Activated naive CD4-positive, alpha-beta T cell (primary cell): ENCODE measurements at places on chromosomes 2 and 18.
A peak's percentile ranks its signal among the peaks of the same experiment; 100 is the strongest.

DNA sequence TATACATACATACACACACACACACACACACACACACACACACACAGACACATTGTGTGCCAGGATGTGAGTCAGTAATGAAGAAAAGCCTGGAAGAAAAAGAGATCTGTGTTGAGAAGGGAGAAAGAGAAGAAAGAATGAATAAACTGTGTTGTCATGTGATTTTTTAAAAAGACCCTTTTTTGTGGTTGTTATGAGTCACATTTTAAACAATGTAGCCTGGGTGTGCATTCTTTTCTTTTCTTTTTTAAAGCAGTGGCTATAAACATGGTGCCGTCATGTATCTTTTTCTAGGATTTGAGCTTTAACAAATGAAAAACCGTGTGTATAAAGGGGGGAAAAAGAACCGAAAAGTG, 87.2 kb downstream of the NRP2 start:
- no peak for DNase-seq

GRCh38 chr2:37376421-37377186, 32.2 kb downstream of the QPCT start:
- no peak for DNase-seq

DNA sequence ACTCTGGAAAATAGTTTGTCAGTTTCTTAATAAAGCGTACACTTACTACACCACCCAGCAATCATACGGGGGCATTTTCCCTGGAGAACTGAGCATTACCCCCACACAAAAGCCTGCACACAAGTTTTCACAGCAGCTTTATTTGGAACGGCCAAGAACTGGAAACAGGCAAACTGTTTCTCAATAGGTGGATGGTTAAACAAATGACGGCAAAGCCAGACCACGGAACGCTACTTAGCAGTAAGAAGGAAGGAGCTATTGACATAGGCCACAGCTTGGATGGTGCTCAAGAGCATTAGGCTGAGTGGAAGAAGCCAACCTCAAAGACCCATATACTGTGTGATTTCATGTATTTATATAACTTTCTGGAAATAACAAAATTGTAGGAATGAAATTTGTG, 9.0 kb downstream of the MALL start:
- DNase-seq = no peak

GRCh38 chr18:58211510-58211909, 167.5 kb downstream of the NEDD4L start:
- no peak for DNase-seq

GRCh38 chr18:3061581-3062312, 48.8 kb upstream of the LPIN2 start:
- DNase-seq = no peak

- no peak for DNase-seq
Measured at GRCh38 chr2:9249020-9249800, 42.6 kb downstream of the ASAP2 start.

DNA sequence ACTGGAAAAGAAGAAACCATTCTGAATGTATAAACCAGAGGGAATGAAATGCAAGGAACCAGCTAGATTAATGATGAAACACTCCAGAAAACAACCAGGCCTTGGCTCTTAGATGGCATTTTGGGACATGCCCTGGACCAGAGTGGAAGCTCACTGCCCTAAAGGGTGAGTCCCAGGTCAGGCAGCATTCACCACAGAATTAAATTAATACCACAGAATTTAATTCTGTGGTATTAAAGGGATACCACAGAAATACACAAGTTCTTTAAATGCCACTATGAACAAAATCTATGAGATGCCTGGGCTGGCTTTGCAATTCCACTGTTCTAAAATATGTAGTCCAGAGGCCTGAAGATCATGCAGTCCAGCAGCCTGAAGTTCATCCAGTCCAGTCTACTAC, 122.3 kb upstream of the KYNU start:
- no peak for DNase-seq

DNA sequence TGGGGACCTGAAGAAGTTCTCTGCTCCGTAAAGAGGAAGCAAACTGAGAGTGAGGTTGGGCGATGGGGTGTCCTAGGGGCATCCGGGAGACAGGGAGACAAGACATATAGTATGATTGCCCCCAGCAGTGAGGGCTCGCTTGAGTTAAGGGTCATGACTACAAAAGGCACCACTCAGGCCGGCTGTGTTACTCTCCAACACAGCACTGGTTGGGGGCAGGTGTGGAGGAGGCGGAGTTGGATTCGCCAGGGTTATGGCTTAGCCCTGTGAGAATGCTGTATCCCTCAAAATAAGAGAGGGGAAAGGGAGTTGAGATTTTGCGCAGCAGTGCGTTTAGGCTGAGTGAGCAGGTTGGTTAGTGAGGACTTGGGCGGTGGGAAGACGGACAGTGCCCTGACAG, 12.0 kb downstream of the DYSF start:
- DNase-seq = no peak

- no peak for DNase-seq
Measured at GRCh38 chr18:35355140-35355618, 11.0 kb upstream of the ZNF24 start.

- DNase-seq = no peak
Measured at GRCh38 chr18:78595453-78595852, 384.2 kb upstream of the SALL3 start.

- peak; percentile 25 for DNase-seq
Measured at GRCh38 chr2:205660521-205661124, 21.7 kb upstream of the NRP2 start.

GRCh38 chr18:59570796-59571195, 126.4 kb downstream of the CCBE1 start:
- no peak for DNase-seq

DNA sequence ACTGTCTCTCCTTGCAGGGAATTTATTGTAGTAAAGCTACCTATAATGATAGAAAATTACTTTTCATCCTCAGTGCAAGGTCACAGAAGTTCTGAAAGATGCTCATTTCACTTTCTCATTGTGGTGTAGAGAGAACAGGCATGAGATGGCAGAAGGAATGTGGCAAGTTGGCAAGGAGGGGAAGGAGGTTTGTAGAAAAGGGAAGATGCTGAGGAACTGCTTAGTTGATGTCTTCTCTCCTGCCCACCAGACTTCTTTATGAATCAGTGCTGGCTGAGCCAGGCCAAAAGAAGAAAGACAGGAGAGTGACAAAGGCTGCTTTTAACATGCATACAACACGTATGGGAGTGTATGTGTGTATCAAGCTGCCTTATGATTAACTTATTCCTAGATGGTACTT, 164.4 kb downstream of the PRPF40A start:
- DNase-seq = no peak

GRCh38 chr18:12296087-12296403, 12.0 kb upstream of the TUBB6 start:
- no peak for DNase-seq

DNA sequence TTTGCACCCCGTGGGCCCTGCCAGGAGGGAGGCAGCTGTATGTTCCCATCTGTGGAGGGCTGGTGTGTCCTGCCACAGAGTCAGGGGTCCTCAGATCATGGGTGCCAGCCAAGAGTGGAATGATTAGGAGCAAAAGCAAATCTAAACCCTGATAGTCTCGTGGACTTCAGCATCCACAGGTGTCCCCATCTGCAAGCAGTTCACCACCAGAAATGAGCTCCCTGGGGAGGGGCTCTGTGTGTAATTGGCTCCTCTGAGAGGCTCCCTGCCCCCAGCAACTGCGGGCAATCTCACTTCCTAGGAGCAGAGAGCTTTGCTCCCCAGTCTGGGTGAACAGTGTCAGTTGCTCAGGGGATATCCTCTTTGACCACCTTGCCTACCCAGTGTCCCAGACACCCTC, 78.1 kb downstream of the HNRNPLL start:
- DNase-seq = no peak

DNA sequence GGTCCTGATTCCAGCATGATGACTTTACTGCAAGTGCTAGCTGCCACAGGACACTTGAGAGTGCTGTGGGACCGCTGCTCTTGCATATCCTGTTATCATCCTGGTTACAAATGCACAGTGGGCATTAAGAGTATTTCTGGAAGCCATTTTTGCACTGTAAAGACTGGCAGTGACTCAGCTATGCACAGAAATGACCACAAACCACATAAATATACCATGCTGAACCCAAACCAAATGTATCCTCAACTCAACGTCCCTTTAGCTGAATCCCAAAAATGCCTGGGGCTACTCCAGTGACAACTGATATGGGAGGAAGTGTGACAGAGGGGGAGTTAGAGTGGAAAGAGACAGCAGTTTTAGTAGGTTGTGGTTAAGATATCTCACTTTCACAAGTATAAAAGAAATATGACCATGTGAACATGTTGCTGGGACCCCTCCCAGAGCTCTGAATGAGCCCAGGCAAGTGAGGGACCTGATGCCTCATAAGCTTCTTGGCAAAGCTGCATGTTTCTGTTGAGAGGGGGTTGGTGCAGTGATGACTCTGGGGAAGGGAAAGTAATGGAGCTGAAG, 37.3 kb downstream of the RHBDD1 start:
- no peak for DNase-seq

DNA sequence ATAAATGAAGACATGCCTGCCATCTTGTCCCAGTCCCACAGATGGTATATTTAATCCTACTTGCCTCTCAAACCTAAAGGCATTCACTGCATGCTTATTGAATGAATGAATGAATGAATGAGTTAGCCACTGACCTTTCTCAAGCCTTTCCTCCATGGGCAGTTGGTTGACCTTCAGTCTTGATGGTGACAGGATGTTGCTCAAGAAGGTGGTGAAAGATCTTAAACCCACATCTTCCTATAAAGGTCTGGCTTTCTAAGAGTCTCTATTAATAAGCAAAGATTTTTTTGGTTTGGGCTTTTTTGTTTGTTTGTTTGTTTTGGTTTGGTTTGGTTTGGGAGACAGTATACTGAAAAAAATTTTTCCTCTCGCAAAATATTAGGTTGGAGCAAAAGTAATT, 41.7 kb downstream of the KIAA2012 start:
- no peak for DNase-seq

DNA sequence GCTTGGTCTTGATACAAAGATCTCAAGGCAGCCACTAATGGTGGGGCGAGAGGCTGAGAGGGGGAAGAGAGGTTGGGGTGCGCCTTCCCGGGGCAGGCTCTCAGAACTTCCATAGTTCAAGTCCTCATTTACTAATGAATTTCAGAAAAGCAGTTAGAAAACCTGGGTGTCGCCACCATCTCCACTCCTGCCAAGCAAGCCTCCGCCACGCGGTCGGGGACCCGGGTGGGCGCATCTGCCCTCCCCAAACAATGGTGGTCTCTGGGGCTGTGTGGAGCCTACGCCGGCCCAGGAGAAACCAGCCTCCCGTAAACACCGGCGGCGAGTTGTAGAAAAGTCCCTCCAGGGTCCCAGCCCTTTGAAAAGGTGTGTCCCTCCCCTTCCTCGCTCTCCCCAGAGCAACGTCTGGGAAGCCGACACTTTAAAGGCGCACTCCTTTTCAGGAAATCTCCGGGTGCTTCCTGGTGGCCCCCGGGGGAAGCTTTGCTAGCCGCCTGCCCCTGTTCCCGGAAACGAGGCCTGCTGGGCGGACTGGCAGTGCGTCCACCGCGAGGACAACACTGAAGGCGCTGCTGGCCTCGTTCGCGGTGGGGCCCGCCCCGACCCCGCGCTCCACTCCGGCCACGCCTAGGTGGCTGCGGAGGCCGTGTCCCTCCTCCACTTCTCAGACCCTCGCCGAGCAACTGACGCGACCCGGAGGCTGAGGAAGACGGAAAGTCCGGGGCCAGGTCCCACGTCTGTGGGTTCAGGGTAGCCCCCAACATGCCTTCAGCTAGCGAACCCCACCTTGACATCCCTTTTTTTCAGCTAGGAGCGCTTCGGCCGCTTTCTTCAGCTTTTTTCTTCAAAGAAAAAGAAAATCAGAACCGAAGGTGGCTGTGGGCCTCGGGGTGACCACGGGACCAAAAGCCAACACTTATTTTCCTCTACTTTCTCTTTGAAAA, 16.8 kb downstream of the EVX2 start:
- DNase-seq = no peak

- DNase-seq = no peak
Measured at GRCh38 chr2:182826064-182826463, 40.4 kb downstream of the FRZB start.

DNA sequence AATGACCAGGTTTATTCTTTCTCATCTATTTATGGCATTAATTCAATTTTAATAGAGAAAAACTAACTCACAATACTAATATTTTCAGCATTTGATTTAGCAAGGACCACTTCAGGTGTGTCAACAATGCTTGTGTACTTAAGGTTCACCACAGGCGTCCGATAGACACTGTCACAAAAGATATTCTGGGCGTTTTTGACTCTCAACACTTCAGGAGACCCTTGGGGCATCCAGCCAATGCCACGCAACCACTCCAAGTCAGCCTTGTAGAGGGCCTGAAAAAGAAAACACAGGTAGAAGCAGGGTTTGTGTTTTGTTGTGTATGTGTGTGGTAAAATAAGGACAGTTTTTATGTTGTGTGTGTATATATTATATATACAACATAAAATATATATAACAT, 158.2 kb downstream of the NEB start:
- no peak for DNase-seq

DNA sequence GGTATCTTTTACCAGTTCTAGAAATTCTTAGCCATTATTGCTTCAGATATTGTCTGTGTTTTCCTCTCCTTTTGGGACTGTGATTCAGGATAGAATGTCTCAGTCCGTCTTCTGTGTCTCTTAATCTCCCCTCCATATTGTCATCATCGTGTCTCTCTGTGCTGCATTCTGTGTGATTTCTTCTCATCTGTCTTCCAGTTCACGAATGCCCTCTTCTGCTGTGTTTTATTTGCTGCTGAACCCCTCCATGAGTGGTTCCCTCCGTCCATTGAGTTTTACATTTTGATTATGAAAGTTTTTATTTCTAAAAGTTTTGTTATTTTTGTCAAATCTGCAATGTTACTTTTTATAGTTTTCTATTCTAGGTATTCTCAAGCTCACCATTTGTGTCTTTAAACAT, 11.7 kb downstream of the D2HGDH start:
- DNase-seq = no peak

DNA sequence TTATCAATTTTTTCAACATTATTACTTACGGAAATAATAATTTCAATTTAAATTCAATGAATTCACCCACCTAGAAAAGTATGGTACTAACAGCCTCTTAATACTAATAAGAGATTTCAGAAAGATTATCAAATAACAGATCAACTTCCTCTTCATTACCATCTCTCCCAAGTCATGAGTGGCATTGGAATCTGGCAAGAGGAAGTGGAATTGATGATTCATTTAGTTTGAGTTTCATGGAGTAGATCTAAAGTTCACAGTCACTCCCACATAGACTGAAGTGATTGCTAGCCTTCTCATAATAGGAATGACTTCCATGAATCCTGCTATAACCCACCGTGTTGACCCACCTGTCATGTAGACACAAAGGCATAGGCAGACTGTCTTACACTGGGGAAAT, 77.7 kb upstream of the WDR75 start:
- no peak for DNase-seq

GRCh38 chr2:232981356-232981755, 31.7 kb downstream of the NGEF start:
- no peak for DNase-seq

- DNase-seq = no peak
Measured at GRCh38 chr2:236670235-236670620, 100.6 kb downstream of the ACKR3 start.

GRCh38 chr2:26764906-26765305, 822 bp downstream of the SLC35F6 start:
- no peak for DNase-seq

GRCh38 chr2:84888401-84889276, 7.8 kb upstream of the TRABD2A start:
- no peak for DNase-seq
